ENCODE measurements at places on chromosomes 3 and 15.

DNA sequence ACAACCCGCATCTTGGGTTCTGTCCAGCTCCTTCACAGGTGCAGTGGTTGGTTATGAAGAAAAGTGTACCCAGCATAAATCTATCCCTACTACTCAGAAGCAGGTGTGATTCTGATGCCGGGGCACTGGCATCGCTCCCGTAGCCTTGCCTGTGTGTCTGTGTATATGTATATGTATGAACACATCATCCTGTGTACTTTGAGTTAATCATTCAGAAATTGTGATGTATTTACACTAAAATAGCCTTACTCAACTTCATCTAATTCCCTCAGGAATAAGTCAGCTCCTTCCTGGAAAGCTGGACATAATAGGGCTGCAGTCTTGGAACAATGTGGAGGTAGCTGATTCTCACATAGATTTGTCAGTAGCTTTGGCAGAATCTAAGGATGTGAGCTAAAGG is 6.7 kb upstream of the ZBED2 start:
- DNase-seq, result no peak

DNA sequence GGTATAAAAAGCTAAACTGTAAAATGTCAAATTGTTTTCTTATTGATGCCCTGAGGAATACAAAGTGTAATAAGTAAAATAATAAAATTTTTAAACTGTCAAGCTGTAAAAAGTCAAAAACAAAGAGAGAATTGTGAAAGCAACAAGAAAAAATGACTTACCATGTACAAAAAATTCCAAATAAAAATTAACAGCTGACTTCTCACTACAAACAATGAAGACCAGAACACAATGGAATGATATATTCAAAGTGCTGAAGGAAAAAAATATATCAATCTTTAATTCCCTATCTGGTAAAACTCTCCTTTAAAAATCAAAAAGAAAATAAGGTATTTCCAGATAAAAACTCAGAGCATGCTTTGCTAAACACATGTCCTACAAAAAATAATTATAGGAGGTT is 883.5 kb downstream of the IGSF11 start:
- DNase-seq, result no peak

DNA sequence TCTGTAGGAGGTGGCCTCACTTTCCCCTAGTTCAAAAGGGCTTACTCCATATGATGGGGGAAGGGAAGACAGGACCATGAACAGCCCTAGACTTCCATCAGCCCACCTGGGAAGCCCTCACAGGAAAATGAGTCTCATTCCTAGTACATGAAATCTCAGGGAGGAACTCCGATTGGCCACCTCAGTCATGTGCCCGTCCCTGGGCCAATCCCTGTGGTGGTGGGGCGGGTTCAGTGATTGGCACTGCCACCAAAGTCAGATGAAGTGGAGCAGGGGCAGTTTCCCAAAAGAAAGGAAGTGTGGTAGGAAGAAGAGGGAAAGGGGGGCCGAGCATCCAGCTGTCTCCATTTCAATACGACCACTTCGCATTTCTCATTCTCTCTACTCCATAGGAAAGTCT is 25.9 kb upstream of the GP9 start:
- no peak for DNase-seq

DNA sequence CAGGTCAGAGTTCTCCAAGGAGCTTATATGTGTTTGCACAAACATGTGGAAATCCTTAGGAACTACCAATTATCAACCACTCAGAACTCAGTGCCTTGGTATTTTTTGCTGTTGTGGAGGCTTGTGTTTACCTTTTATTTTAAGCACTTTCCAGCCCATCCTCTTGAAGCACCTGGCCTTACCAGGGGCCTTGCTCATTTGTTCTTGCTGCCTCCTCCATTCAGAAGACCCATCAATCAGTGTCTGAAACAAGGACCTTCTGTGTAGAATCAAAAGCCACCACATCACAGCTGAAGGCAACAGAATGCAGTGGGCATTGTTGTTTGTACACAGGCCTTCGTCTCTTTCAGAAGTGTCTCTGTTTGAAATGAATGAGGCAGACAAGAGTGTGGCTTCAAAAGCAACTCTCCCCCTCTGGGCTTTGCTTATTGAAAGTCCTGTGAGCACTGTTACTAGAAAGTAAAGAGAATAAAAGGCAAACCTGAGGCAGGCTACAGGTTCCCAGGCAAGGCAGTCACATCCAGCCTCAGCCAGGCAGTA is 24.5 kb upstream of the LIPC start:
- no peak for DNase-seq

DNA sequence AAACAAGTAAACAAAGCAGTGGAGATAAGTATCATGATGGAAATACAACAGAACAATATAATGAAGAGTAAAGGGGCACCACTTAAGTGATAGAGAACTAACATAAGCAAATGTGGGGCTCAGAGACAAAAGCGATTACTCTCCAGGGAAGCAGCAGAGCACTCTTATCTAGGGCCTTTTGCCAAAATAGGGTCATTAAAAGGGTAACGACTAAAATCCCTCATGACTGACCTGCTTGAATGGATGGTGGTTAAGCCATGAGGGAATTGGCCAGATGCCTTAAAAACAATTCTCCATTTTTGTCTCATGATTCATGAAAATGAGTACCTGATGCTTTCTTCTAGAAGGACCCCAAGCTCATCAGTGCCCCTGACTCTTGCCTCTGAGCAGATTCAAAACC is 3.2 kb upstream of the SLC7A14 start:
- DNase-seq, result no peak

DNA sequence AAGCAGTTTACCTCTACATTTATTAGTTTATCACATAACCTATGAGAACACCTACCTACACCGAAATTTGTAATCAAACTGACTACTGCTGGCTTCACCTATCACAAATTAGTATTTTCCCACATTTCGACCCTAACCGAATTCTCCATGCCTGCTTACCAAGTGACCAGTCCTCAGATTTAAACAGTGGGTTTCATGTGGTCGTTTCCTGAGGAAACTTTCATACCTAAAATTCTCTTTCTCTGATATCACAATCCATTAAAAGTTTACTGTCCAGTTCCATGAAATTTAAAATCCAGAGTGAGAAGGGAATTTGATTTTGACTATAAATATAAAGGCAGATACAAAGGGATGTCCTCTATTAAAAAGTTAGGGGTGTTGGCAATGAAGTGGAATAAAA is 1.9 kb downstream of the PLOD2 start:
- DNase-seq, result no peak

GRCh38 chr3:114019486-114019885 is 36.8 kb downstream of the CCDC191 start:
- no peak for DNase-seq

DNA sequence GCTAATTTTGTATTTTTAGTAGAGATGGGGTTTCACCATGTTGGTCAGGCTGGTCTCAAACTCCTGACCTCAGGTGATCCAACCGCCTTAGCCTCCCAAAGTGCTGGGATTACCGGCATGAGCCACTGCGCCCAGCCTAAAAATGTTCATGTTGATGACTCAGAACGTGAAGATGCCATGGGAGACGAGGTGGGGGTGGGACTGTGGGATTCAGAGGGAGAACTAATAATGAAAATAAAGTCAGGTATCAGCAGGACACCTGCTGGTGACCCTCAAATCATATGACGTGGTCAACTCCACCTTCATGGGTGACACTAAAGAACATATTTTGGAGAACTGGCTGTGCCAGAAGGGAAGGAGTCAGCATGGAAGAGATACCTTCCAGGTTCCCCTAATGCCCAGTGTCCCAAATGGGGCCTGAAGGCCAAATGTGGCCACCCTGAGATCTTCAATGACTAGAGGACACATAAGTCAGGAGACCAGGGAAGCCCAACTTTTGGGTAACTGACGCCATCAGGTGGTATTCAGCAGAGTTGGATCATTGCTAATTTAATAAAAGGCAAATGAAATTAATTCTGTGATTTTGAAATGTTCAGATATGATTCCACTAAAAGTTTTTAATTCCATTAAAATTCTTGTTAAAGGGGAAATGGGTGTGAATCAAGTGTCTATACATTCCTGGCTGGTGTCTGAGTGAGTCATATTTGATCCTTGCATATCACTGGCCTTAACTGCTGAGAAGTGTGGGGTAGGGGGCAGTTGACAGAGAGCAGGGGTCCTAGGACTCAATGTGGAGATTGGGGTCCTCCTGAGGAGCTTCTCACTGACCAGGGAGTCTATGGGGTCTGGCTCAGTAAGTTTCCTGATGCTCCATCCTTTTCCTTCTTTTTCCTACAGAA is 88.6 kb upstream of the GSK3B start:
- DNase-seq, result no peak

GRCh38 chr3:176867681-176868663 is 329.3 kb downstream of the TBL1XR1 start:
- DNase-seq, result no peak

- no peak for DNase-seq
Observed at GRCh38 chr3:114697401-114697800, 403.6 kb downstream of the TIGIT start.

DNA sequence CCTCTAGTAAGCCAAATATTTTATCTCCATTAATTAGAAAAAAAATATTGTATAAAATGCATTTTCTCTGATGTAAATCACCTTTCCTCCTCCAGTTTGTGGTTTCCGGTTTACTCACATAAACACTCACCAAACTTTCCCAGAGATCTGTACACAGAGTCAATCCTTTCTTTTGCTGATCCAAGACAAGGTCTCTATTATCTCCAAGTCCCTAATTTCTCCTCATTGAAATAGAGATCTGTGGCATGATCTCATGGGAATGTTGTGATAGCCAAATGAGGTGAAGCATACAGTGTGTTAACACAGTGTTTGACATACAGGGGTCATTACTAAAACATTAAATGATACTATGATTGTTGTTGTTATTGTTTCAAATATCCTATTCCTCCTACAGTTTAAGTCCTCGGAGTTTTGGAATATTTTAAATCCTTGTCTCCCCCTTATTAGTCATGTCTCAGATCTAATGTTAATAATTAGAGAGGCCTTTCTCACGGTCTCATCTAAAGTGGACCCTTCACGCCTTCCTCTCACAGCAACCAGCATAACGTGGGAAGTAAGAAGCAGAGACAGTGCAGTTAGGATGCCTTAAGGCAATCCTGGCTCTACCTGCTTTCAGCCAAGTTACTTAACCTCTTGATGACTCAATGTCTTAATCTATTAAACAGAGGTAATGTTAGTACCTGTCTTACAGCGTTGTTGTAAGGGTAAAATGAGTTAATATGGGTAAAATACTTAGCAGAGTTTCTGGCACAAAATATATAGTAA is 333.3 kb downstream of the GRM7 start:
- DNase-seq, result no peak

- DNase-seq, result no peak
Observed at GRCh38 chr15:63499611-63500010, 4.8 kb upstream of the USP3 start.

GRCh38 chr15:57237301-57237642 is 139.0 kb upstream of the CGNL1 start:
- DNase-seq, result no peak

- no peak for DNase-seq
Observed at GRCh38 chr15:51647128-51647562, 24.6 kb upstream of the DMXL2 start.

DNA sequence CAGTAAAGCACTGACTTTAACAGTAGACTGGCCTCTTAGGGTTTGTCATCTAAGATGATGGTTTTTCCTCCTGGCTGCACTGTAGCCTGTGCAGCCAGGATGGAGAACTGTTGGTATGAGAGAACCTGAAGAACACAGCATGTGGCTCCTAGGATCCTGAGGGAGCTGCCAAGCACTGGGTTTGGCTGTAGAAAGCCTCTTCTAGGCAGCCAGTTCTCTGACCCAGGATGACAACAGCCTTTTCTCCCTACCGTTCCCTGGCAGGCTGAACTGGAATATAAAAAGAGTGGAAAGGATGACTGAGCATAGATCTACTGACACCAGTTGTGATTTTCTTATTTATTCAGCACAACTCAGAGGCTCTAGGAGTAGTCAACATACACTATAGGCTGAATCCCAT is 34.3 kb upstream of the MANF start:
- no peak for DNase-seq

GRCh38 chr3:10655105-10655504 is 149.7 kb upstream of the ATP2B2 start:
- DNase-seq, result no peak

DNA sequence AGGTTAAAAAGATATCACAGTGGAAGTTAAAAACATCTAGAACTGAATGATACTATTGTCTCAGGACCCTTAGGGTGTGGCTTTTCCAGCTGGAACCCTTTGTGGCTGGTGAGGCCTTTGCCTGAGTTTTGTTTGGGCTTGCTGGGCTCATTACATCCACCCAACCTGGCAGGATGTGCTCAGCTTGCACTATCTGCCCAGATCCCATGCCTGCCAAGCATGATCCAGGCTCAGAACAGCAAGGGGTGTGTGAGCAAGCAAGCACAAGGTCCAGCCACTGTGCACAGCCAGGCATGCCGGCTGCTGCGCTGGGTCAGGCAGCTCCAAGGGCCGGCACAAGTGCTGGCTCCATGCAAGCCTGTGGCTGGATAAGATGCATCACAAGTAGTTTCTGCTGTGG is 512.7 kb upstream of the CDIN1 start:
- DNase-seq, result peak; percentile 37

DNA sequence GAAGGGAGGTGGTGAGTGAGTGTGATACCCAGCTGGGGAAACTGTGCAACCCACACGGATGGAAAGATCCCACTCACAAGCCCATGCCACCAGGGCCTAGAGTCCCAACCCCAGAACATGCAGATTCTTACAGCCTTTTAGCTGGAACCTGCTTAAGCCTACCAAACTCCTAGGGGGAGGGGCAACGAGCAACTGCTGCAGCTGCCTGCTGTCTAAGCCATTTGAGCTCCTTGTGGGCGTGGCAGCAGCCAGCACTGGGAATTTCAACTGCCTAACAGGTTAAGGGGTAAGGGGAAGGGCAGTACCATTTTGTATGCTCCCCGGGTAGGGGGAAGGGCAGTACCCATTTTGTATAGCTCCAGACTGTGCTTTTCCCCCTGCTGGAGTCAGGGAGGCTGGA is 673.2 kb upstream of the BCHE start:
- no peak for DNase-seq

DNA sequence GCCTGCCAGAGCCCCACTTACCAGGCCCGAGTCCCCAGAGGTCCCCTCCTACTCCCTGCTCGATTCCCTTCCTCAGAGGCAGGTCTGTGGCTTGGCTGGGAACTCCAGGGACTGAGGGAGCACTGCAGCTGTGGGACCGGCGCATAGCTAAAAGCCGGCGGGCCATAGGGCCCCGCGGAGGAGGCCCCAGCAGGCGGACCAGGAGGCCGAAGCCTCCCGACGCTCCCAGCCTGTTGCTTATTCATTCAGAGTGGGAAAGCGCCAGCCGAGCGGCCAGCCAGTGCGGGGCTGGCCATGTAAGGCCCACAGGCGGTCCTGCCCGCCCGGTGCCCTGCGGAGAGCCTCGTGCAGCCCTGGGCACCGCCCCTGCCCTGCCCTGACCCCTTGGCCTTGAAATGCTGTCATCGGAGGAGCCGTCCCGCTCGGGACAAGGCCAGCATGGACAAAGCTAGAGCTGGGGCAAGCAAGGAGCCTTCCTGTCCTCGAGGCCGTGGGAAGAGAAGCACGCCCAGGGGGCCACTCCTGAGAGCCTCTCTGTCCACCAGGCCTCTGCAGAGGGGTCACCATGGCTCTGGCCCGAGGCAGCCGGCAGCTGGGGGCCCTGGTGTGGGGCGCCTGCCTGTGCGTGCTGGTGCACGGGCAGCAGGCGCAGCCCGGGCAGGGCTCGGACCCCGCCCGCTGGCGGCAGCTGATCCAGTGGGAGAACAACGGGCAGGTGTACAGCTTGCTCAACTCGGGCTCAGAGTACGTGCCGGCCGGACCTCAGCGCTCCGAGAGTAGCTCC is at the start of gene LOXL1:
LOXL1 (plus strand) TSS at position 244 of the 784 bp plus-strand sequence; CDS start at position 566, 322 bp downstream.
- peak; percentile 70 for DNase-seq

Data from left lung (tissue), 14 donors.